Fibroblast of the conjunctiva (primary cell): ENCODE measurements at places on chromosomes 7 and 10.

DNA sequence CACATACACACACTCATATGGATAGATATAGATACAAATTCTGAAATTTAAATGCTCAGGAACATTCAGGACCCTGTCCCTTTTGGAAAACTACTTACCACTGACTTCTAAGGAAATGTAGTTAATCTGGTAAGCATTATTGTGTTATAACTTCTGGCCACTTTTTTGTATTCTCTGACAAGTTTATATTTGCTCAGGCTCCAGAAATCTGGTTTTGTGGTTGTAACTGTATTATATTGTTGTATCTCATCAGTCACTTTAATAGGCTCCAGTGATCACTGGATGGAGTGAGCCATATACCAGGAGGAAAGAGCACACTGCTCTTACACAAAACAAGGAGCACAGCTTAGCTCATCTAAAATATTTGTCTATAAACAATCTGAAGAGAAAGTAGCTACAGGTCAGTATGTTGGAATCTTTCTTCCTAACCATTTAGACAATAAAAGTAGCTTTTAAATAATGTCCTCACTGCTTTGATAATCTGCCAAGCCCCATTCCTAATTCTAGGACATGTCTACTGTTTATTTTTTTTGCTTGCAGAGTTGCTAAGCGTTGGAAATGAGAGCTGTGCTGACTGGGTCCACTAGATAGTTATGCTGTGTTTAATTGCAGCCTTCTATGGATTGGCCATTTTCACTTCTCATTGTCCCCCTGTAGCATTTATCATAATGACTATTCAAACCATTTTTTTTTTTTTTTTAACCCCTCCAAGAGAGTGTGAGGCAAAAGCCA lies 43.8 kb downstream of the SMNDC1 start:
- DNase-seq = no peak

GRCh38 chr7:23055582-23056178 lies 41.8 kb upstream of the HYCC1 start:
- peak; percentile 67 for DNase-seq

GRCh38 chr10:114283535-114284234 lies 44.6 kb downstream of the VWA2 start:
- DNase-seq = no peak

DNA sequence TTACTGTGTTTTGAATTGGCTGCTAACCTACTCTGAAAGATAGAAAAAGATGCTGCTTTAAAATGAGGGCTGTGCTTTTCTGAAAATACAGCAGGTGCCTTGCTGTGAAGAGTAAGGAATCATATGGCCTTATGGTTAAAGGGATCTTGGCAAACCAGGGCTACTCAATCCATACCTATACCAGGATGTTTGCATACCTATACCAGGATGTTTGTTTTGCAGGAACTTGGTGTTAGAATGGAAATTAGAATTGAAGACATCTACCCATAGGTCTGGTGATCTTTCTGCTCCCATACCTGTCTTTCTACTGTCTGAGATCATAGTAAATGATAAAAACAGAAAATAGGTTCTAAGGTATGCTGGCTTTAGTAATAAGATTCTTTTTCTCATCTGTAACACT lies 200.2 kb upstream of the C7orf33 start:
- no peak for DNase-seq

DNA sequence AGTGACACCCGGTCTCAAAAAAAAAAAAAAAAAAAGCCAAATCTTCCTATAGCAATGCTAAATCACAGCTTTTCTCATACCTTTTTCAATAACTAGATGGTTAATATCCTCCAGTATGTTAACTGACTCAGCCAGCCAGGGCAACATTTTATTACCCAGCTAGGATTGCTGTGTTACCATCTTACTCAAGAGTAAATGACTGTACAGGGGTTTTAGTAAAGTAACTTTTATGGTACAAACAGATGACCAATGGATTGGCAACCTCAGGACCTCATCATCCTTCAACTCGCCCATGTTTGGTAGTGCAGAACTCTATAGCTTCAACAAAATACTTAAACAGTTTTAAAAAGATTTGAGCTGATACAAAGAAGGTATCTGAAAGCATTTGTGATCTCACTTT lies 59.5 kb downstream of the HBP1 start:
- DNase-seq = no peak

GRCh38 chr7:104723001-104723400 lies 291.0 kb upstream of the KMT2E start:
- DNase-seq = no peak

- DNase-seq = no peak
Measured at GRCh38 chr7:936386-937054, 18.0 kb downstream of the ADAP1 start.

GRCh38 chr7:128917122-128917521 lies 6.6 kb upstream of the KCP start:
- no peak for DNase-seq

- peak; percentile 65 for DNase-seq
Measured at GRCh38 chr7:123275036-123275753, 75.4 kb upstream of the SLC13A1 start.

DNA sequence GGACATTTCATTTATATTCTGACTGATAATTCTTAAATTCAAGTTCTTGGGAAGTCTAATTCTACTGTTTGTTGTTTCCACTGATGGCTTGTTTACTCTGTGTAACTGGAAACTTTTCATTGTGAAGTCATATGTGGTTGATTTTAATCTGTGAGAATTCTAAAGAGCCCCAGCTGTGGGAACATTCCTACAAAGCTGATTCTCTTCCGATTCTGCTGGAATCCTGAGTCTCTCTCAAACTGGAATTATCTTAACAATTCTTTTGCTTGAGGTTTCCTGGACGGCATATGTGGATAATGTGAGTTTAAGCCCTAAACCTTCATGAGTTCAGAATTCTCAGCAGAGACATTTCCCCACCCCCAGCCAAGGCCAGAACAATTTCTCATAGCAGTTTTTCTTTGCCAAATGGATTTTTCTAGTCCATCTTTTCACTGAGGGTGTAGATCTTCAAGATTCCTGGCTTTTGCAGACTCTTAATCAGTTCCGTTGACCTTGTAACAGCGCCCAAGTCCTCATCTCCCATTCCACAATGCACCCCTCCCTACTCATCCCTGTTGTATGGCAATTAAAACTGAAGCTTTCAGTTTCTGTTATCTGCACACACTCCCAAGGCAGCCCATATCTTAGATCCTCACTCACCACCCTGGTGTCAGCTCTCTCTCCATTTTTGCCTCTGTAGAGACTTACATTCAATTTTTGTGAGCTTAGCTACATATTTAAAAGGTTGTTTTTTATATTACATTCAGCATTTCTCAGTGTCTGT lies 37.6 kb downstream of the GRM8 start:
- DNase-seq = no peak
